ENCODE measurements at places on chromosomes 6 and 20. TPM values are rescaled to one million over a fixed set of nuclear protein-coding genes. Genes with fewer than 3 reads are reported as not detected.

TREML2 gene
- 14.9 TPM for total RNA-seq

FHL5 gene
- total RNA-seq = not detected

EYS gene
- total RNA-seq = not detected

GHRH gene
- total RNA-seq = not detected

HEY2 gene
- 0.11 TPM for total RNA-seq

SLC22A1 gene
- 1.8 TPM for total RNA-seq

TUBB2B gene
- not detected for total RNA-seq

SLC17A2 gene
- not detected for total RNA-seq

RIPPLY2 gene
- total RNA-seq = not detected

PLG gene
- total RNA-seq = 0.69 TPM

DNA sequence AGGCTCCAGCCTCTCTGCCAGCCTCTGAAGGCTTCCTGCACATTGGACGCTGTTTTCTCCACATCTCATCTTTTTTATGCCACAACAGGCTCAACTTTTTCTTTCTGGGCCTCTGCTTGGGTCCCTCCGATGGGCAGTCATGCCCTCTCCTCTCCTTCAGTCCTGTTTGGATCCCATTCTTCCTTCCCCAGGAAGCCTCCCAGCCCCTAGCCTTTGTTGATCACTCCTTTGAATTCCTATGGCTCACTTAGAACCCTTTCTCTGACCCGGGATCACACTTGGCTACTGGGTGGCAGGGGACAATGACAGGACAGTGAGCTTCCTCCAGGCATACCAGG lies 4.5 kb downstream of the SLA2 start:
- peaks cover 36% of the 10 kb centered on the region for H3K4me1 ChIP-seq
- peak overlapping the region; percentile 51 for H3K4me3 ChIP-seq
- H3K27ac ChIP-seq = peak overlapping the region; percentile 81

- DNase-seq = no peak
- H3K27ac ChIP-seq = no peak overlapping the region
- H3K4me3 ChIP-seq = no peak overlapping the region
- peaks cover 15% of the 10 kb centered on the region for H3K27me3 ChIP-seq
- no peaks in the 10 kb centered on the region for H3K36me3 ChIP-seq
Observed at GRCh38 chr20:24185791-24186190, 197.2 kb upstream of the GGTLC1 start.

- peaks cover 1% of the 10 kb centered on the region for H3K4me1 ChIP-seq
- H3K27ac ChIP-seq = no peak overlapping the region
- H3K27me3 ChIP-seq = no peaks in the 10 kb centered on the region
- peaks cover 28% of the 10 kb centered on the region for H3K36me3 ChIP-seq
- H3K4me3 ChIP-seq = no peak overlapping the region
Observed at GRCh38 chr20:38084425-38084951, 50.9 kb downstream of the RPRD1B start.

DNA sequence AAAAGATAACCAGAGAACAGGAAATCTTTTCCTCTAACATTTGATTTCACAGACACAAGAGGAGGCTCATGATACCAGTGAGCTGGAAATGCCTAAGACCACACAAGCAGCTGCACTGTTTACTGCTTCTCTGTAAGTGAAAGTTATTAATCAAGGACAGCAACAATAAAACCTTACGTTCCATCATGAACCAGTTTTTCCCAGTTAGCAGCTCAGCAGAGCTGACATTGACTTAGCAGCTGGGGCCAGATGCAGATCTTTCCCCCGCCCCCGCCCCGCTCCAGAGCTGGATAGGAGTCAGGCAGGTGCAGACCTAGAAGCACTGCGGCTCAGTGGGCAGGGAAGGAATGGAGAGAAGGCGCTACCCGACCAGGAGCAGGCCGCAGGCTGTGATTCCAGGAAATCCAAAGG lies 275.2 kb downstream of the GMDS start:
- H3K4me1 ChIP-seq = peaks cover 6% of the 10 kb centered on the region
- peaks cover 4% of the 10 kb centered on the region for H3K36me3 ChIP-seq
- no peak overlapping the region for H3K27ac ChIP-seq
- DNase-seq = no peak

DNA sequence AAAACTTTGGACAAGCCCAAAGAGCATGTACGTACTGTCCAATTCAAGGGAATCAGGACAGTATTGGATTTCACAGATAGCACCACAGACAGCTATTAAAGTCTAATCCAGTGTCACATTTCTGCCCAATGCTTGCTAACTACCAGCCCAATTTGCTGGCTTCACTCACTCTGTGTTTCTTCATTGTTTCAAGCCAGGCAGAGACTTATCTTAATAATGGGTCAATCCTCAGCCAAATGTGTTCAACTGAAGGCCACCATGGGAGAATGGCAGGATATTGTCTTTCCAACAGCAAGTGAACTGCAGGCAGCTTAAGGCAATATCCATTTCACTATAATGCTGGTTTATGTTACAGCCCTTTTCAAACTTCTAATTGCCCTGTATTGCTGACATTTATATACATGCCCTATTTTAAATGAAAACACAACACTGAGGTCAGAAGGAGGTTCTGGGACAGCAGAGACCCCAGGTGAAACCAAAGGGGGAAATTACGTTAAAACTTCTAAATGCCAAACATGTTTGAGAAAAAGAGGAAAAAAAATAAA lies 142.1 kb upstream of the RSPO3 start:
- H3K4me3 ChIP-seq = no peak overlapping the region
- no peaks in the 10 kb centered on the region for H3K36me3 ChIP-seq
- H3K27me3 ChIP-seq = no peaks in the 10 kb centered on the region
- no peak for DNase-seq
- no peaks in the 10 kb centered on the region for H3K4me1 ChIP-seq

DNA sequence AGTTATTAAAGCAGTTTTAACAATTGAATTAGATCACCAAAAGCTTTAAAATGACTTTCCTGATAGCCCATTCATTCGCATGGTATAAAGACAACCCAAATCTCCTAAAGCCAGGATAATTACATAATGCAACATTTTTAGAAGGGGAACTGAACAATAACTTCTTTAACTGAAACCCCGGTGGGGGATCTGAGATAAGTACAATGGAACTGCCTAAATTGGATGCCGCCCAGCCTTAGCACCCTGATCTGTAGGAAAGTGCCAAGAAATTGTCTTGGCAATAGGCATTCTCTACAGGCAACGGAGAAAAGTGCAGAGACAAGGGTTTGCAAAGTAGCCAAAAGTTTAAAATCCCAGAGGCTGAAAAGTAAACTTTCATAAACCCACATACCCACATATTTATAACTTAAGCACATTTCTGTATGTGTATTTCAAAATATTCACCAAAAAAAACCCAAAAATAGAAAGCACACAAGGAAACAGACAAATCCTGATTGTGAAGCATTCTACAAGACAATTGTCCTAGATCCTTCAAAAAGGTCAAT lies 98.8 kb upstream of the BEND6 start:
- peaks cover 23% of the 10 kb centered on the region for H3K27me3 ChIP-seq
- peaks cover 14% of the 10 kb centered on the region for H3K4me1 ChIP-seq
- DNase-seq = no peak

- no peak overlapping the region for H3K4me3 ChIP-seq
- peak; percentile 78 for DNase-seq
- H3K4me1 ChIP-seq = peaks cover 19% of the 10 kb centered on the region
- peaks cover 2% of the 10 kb centered on the region for H3K36me3 ChIP-seq
Observed at GRCh38 chr6:89610149-89610642, 28.4 kb downstream of the LYRM2 start.

GRCh38 chr20:11274141-11274594 lies 600.4 kb upstream of the JAG1 start:
- no peaks in the 10 kb centered on the region for H3K4me1 ChIP-seq
- H3K27me3 ChIP-seq = no peaks in the 10 kb centered on the region
- no peak for DNase-seq
- no peak overlapping the region for H3K27ac ChIP-seq

DNA sequence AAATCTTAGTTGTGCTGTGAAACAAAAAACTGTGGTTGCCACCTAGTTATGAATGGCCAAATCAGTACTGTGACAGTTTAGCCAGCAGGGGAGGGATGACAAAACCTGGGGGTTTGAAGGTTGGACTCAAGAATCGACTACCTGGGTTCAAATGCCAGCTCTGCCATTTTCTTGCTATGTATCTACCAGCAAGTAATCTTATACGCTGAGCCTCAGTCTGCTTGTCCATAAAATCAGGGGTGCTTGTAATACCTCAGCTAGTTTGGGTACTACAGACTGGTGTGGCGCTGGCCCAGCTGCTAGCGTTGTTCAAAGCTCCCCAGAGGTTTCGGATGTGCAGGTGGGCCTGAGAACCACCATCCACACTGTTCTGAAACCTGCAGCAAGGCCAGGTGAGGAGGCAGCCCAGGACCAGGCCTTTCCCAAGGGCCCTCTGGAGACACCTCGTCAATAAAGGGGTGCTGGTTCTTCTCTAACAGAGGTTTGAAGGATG lies 40.4 kb downstream of the TRAM2 start:
- no peak for DNase-seq
- H3K27ac ChIP-seq = no peak overlapping the region
- H3K36me3 ChIP-seq = no peaks in the 10 kb centered on the region
- H3K27me3 ChIP-seq = peaks cover 38% of the 10 kb centered on the region

DNA sequence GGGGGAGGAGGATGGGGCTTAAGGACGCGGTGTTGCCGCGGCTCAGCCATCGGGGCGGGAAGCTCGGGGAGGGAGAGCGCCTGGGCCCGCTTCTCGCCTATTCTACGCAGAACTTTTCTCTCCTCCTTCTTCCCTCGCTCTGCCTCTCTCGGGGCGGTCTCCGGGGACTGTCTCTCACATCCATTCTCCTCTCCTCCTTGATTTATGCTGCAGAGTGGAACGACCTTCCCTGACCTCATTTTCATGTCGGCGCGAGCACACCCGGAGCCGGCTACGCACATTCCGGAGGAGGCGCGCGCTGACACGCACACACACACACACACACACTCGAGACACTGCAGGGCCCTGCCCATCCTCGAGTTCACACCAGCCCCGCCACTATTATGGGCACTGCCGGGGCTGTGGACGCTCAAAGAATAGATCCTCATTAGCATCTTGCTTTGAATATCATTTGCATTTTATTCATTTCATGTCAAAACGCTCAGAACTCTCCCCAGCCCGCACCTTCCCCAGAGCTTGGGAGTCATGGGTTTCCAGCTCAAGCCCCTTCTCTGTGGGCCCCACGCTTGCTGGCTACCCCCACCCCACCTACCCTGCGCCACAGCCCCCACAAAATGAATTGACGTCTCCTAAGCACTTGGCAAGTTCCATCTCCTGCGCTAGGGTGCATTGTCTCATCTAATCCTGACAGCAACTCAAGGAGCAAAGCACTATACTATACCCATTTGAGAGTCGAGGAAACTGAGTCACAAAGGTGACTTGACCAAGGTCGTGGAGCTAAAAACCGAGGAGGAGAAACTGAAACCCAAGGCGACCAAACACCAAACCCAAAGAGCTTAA lies 36.8 kb downstream of the NCR2 start:
- H3K27me3 ChIP-seq = peaks cover 84% of the 10 kb centered on the region
- peak; percentile 54 for DNase-seq
- H3K36me3 ChIP-seq = no peaks in the 10 kb centered on the region
- peak overlapping the region; percentile 82 for H3K4me3 ChIP-seq
- no peak overlapping the region for H3K27ac ChIP-seq

- H3K36me3 ChIP-seq = peaks cover 4% of the 10 kb centered on the region
- peak overlapping the region; percentile 58 for H3K27ac ChIP-seq
- peak overlapping the region; percentile 32 for H3K4me3 ChIP-seq
- no peak for DNase-seq
- H3K27me3 ChIP-seq = no peaks in the 10 kb centered on the region
Observed at GRCh38 chr6:106516616-106517015, 112.7 kb downstream of the RTN4IP1 start.

DNA sequence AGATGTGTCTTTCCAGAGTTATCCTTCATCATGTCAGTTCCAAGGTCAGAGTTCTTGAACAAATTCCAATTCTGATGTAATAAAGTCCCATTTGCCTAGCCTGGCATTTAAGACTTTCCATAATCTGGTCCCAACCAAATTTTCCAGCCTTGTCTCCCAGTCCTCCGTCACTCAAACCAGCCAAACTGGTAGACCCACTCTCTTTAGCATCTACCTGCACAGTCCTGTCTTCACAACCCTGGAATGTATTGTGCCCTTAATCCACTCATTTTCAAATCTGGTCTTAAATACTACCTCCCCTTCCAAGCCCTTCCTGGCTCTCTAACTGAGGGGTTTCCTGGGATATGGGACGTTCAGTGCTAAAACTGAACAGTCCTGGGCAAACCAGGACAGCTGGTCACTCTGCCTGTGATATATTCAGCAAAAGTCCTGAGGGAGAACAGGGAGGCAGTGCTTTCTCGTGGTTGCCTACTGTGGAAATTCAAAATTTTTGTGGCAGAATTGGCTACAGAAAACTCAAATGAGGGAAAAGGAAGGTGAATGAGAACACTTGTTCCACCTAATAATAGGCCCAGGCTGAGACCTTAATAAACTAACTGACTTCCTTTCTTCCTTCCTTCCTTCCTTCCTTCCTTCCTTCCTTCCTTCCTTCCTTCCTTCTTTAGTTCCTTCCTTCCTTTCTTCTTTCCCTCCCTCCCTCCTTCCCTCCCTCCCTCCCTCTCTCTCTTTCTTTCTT lies 10.8 kb upstream of the AKAP7 start:
- H3K4me1 ChIP-seq = no peaks in the 10 kb centered on the region
- DNase-seq = no peak

DNA sequence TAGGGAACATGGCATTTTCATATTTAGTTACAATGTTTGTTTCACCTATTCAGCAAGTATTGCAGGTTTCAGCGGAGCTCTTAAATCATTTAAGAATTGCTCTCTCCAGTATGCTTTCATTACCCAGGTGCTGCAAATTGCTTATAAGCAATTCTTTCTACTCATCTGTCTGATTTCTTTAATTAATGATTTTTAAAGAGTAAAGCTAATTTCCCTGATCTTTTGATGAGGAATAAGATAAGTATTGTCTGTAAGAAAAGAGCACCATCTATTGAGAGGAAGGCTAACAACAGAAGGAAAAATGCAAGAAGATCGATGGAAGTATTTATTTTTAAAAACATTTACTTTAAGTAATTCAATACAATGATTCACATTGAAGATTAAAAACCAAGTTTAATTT lies 2.0 kb downstream of the OPRM1 start:
- H3K36me3 ChIP-seq = no peaks in the 10 kb centered on the region
- H3K4me1 ChIP-seq = no peaks in the 10 kb centered on the region
- no peak overlapping the region for H3K27ac ChIP-seq
- H3K27me3 ChIP-seq = peaks cover 18% of the 10 kb centered on the region
- DNase-seq = no peak
- H3K4me3 ChIP-seq = no peak overlapping the region

- peaks cover 46% of the 10 kb centered on the region for H3K27me3 ChIP-seq
- H3K27ac ChIP-seq = no peak overlapping the region
- H3K4me1 ChIP-seq = peaks cover 9% of the 10 kb centered on the region
- DNase-seq = no peak
Observed at GRCh38 chr20:63843778-63844177, 12.7 kb upstream of the ZBTB46 start.

GRCh38 chr20:50339466-50339901 lies 148.9 kb downstream of the CEBPB start:
- H3K27ac ChIP-seq = peak overlapping the region; percentile 90
- peaks cover 1% of the 10 kb centered on the region for H3K27me3 ChIP-seq
- peaks cover 73% of the 10 kb centered on the region for H3K4me1 ChIP-seq
- no peak for DNase-seq

- H3K36me3 ChIP-seq = no peaks in the 10 kb centered on the region
- no peak overlapping the region for H3K4me3 ChIP-seq
- no peaks in the 10 kb centered on the region for H3K4me1 ChIP-seq
Observed at GRCh38 chr6:11771473-11772048, 7.0 kb downstream of the ADTRP start.

GRCh38 chr6:34362909-34363680 lies 29.4 kb downstream of the NUDT3 start:
- H3K4me1 ChIP-seq = peaks cover 31% of the 10 kb centered on the region
- peaks cover 6% of the 10 kb centered on the region for H3K36me3 ChIP-seq
- H3K27me3 ChIP-seq = no peaks in the 10 kb centered on the region

GRCh38 chr6:162149786-162150185 lies 577.8 kb downstream of the PRKN start:
- no peak overlapping the region for H3K27ac ChIP-seq
- no peak overlapping the region for H3K4me3 ChIP-seq
- no peaks in the 10 kb centered on the region for H3K27me3 ChIP-seq
- H3K36me3 ChIP-seq = no peaks in the 10 kb centered on the region
